ENCODE measurements at places on chromosomes 3 and 15. TPM values are rescaled to one million over a fixed set of nuclear protein-coding genes. Genes with fewer than 3 reads are reported as not detected.

- peaks cover 3% of the 10 kb centered on the region for H3K36me3 ChIP-seq
- H3K27ac ChIP-seq = no peak overlapping the region
- DNase-seq = no peak
Measured at GRCh38 chr3:174533286-174533685, 325.8 kb upstream of the NAALADL2 start.

Gene NR2E3
- 0.38 TPM for total RNA-seq

Gene PLCH1
- 7.6 TPM for total RNA-seq

DNA sequence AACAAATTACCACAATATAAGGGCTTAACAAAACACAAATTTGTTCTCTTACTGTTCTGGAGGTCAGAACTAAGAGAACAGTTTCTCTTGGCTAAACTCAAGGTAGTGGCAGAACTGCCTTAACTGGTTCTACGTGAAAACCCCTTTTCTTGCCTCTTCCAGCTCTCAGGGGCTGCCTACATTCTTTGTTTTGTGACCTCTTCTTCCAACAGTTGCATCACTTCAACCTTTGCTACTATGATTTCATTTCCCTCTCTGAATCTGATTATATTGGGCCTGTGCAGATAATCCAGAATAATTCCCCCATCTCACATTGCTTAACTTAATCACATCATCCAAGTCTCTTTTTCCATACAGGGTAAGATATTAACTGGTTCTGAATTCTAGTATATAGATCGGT lies 624.6 kb downstream of the ZPLD1 start:
- DNase-seq = no peak
- no peaks in the 10 kb centered on the region for H3K36me3 ChIP-seq
- no peaks in the 10 kb centered on the region for H3K27me3 ChIP-seq
- peaks cover 16% of the 10 kb centered on the region for H3K4me1 ChIP-seq
- peak overlapping the region; percentile 54 for H3K27ac ChIP-seq
- peak overlapping the region; percentile 21 for H3K4me3 ChIP-seq

- no peak overlapping the region for H3K4me3 ChIP-seq
- H3K4me1 ChIP-seq = no peaks in the 10 kb centered on the region
- H3K27ac ChIP-seq = no peak overlapping the region
- DNase-seq = no peak
Measured at GRCh38 chr3:196962108-196962929, 6.3 kb downstream of the PIGZ start.

DNA sequence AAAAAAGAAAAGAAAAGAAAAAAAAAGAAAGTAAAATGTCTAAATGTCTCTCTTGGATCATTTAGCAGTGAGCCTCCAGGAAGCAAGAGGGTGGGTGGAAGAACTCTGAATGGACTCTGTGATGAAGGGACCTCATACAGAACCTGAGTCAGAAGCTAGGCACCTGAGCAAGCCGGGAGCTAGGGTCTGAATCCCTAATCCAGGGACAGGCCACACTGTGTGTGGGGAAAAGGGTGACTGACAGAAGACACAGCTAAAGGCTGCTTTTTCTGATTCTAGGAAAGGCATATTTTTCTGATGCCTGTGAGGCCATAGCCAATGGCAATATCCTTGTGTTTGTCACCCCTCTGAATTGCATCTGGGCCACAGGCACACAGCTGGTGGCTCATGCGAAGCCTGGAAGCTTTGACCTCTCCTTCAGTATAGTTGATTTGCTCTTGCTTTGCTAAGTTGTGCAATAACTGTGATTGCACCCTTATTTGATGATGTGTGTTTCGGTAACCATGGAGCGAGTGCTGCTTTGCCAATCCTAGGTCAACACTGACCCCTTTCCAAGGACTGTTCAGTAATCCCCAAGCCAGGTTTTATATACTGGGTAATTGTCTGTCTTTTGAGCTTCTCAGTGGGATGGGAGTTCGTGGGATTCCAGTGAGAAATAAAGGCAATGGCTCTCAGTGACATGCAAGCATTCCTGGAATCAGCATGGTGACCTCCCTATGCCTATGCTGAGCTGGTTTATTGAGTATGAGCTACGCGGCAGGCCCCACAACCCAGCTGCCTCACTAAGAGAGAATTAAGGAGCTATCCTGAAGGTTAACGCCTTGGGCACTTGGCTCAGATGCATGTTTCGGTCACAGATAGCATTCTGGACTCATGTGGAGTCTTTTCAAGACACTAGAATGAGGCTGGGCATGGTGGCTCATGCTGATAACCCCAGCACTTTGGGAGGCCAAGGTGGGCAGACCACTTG lies 49.0 kb upstream of the OSBPL11 start:
- H3K27ac ChIP-seq = peak overlapping the region; percentile 26
- no peaks in the 10 kb centered on the region for H3K36me3 ChIP-seq
- peaks cover 14% of the 10 kb centered on the region for H3K4me1 ChIP-seq
- DNase-seq = no peak
- no peaks in the 10 kb centered on the region for H3K27me3 ChIP-seq

DNA sequence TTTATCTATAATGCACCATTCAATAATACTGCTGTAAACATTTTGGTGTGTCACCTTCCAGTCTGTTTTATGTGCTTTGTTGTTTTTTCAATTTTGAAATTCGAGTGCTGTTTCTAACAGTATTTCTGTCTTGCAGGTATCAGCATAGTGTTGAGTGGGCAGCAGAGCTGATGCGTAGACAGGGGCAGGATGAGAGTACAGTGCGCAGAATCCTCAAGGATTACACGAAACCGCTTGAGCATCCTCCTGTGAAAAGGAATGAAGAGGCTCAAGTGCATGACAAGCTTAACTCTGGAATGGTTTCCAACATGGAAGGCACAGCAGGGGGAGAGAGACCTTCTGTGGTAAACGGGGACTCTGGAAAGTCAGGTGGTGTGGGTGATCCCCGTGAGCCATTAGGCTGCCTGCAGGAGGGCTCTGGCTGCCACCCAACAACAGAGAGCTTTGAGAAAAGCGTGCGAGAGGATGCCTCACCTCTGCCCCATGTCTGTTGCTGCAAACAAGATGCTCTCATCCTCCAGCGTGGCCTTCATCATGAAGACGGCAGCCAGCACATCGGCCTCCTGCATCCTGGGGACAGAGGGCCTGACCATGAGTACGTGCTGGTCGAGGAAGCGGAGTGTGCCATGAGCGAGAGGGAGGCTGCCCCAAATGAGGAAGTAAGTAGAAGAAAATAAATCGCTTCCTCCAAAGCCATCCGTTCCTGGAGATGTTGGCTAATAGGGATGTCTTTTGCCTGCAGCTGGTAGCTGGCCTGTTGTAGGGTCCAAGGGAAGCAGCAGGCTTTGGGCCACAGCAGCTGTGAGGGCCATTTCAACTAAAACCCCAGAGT lies 19.1 kb downstream of the TSEN2 start:
- H3K27ac ChIP-seq = no peak overlapping the region
- peaks cover 6% of the 10 kb centered on the region for H3K4me1 ChIP-seq
- DNase-seq = no peak
- H3K27me3 ChIP-seq = no peaks in the 10 kb centered on the region

DNA sequence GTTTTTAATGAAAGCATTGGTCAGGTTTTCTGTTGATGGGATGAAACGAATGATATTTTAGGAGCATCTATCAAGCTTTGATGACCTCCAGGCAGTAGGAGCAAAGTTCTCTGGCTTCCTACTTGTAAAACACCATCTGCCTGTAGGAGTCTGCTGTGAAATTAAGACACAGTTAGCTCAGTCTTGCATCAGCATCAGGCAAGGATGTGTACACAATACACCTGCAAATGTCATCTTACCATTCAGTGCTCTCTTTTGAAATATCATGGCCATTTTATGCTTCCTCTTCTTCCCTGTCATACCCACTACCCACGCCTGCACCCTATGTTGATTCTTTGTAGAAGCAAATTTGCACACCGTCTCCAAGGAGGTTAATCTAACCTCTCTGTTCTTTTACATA lies 38.2 kb downstream of the B3GALNT1 start:
- no peak overlapping the region for H3K27ac ChIP-seq
- DNase-seq = no peak

Gene LRRC3B
- total RNA-seq = 0.29 TPM

DNA sequence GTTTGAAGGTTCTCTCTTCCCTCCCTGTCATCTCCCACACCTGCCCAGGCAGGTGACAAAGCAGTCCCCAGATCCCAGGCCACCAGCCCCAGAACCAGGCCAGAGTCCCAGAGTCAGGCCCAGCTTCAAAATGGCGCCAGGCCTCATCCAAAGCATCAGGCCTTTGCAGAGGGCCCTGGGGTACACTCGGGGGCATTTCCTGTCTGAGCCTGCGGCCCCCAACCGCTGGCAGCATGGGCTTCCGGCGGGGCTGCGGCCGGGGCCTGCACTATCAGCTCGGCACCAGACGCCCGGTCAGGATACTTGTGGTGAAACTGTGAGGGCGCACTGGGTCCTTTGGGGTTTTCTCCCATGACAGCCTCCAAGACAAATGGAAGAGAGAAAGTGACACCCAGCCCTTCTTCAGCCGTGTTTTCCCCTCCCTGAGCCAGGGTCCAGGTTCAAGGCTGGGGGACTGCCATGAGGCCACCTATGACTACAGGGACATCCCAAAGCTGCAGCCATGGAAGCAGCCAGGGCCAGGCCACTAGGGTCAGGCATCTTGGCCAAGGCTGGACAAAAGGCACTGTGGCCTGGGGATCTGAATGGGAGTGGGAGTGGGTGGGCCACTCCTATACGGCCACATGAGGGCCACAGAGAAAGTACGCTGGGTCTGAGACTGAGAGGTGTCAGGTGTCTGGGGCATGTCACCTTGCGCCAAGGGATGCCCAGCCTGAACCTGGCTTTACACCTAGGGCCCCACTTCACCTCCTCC lies 33.9 kb downstream of the RPN1 start:
- peaks cover 14% of the 10 kb centered on the region for H3K4me1 ChIP-seq
- no peak overlapping the region for H3K27ac ChIP-seq
- peaks cover 14% of the 10 kb centered on the region for H3K36me3 ChIP-seq
- no peak overlapping the region for H3K4me3 ChIP-seq
- DNase-seq = no peak
- H3K27me3 ChIP-seq = no peaks in the 10 kb centered on the region

Gene IL20RB
- total RNA-seq = 0.56 TPM

DNA sequence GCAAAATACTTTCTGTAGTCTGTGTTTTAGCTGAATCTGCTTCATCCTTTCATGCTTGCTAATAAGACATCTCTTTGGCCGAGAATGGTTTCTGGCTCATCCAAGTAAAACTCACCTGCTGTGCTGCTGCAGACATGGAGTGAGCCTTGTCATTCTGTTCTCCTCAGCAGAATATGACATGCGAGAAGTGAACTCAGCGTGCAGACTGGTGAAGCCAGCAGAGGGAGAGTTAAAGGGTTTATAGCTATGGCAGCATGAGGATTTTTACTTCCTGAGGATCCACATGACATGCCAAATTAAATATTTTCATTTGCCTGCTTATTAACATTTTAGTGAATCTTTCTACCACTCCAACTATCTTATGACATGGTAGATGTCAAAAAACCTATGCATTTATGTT lies 658.4 kb upstream of the NECTIN3 start:
- H3K27me3 ChIP-seq = no peaks in the 10 kb centered on the region
- H3K4me1 ChIP-seq = no peaks in the 10 kb centered on the region
- DNase-seq = no peak
- no peak overlapping the region for H3K4me3 ChIP-seq

DNA sequence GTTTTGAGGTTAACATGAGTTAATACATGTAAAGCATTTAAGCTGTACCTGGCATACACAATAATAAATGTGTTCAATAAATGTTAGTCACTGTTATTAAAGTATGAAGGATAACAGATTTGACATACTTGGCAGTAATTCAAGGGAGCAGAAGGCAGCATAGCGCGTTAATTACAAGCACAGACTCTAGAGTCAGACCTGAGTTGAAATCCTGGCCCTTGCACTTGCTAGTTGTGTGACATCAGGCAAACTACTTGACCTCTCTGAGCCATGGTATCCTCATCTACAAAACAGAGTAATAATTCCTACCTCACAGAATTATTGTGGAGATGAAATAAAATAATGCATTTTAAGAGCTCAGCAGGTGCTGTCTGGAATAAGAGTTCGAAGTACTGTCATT lies 5.4 kb downstream of the IFT122 start:
- no peaks in the 10 kb centered on the region for H3K27me3 ChIP-seq
- no peak overlapping the region for H3K27ac ChIP-seq
- H3K4me3 ChIP-seq = no peak overlapping the region
- no peak for DNase-seq
- H3K36me3 ChIP-seq = no peaks in the 10 kb centered on the region

Gene ARGFX
- total RNA-seq = not detected

DNA sequence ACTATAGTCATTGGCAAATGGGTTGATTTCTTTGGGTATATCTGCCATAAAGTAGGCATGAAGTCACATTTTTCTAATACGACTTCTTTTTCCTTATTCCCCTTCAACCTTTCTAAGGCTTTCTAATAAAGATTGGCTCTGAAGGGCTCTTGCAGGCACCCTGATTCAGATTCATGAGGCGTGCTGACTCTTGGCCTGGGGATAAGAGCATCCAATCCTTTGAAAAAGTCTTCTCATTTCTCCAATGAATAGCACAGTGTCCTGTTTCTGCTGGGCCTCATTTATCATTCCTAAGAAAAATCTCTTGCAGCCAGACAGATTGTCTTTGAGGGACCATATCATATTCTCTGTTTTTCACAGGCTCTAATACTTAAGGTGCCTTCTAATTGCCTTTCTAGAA lies 32.3 kb upstream of the BNIP2 start:
- no peak overlapping the region for H3K4me3 ChIP-seq
- peaks cover 19% of the 10 kb centered on the region for H3K4me1 ChIP-seq
- peaks cover 5% of the 10 kb centered on the region for H3K27me3 ChIP-seq
- no peak for DNase-seq

DNA sequence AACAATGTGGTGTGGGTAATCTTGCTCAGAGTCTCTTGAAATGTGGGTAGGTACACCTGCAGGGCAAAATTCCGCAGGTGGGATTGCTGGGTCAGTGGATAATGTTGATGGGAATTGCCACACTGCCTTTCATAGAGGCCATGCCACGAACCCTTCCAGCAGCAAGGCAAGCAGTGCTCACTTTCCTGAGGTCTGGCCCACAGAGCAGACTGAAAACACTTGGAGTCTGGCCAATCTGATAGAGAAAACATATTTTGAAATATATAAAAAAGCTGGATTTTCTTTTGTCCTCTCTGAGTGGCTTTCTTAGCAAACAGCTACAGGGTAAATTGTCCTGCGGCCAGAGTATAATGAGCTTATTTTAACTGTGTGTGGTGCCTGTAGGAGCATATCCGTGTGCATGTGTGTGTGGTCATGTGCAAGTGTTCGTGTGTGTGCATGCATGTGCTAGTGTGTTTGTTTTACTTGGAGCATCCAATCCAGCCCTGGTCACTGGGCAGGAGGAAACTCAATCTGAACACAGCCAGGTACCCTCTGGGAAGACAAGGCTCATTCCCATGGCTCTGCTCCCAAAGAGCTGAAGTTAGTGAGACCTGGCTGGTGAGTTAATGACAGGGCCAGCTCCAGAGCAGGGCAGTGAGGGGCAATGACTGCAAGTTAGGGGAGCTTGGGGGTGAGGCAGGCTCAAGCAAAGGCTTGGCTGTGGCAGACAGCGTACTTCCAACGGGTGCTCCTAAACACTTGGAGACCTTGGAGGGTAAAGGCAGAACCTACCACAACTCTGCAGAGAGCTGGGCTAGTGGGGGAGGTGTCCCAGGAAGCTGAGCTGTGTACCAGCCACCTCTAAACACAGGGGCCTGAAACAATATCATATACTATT lies 91.3 kb downstream of the PLXNA1 start:
- no peaks in the 10 kb centered on the region for H3K27me3 ChIP-seq
- H3K27ac ChIP-seq = peak overlapping the region; percentile 40
- peaks cover 17% of the 10 kb centered on the region for H3K4me1 ChIP-seq
- no peak for DNase-seq
- no peak overlapping the region for H3K4me3 ChIP-seq

GRCh38 chr3:9679476-9680080 lies 24.1 kb upstream of the CPNE9 start:
- peaks cover 18% of the 10 kb centered on the region for H3K36me3 ChIP-seq
- no peak overlapping the region for H3K4me3 ChIP-seq
- H3K27ac ChIP-seq = peak overlapping the region; percentile 27
- no peak for DNase-seq

Data from type B pancreatic cell (in vitro differentiated cells).